Tongue (tissue), 3 donors: ENCODE measurements at places on chromosomes 5 and 9.
A peak's percentile ranks its signal among the peaks of the same experiment; 100 is the strongest.

DNA sequence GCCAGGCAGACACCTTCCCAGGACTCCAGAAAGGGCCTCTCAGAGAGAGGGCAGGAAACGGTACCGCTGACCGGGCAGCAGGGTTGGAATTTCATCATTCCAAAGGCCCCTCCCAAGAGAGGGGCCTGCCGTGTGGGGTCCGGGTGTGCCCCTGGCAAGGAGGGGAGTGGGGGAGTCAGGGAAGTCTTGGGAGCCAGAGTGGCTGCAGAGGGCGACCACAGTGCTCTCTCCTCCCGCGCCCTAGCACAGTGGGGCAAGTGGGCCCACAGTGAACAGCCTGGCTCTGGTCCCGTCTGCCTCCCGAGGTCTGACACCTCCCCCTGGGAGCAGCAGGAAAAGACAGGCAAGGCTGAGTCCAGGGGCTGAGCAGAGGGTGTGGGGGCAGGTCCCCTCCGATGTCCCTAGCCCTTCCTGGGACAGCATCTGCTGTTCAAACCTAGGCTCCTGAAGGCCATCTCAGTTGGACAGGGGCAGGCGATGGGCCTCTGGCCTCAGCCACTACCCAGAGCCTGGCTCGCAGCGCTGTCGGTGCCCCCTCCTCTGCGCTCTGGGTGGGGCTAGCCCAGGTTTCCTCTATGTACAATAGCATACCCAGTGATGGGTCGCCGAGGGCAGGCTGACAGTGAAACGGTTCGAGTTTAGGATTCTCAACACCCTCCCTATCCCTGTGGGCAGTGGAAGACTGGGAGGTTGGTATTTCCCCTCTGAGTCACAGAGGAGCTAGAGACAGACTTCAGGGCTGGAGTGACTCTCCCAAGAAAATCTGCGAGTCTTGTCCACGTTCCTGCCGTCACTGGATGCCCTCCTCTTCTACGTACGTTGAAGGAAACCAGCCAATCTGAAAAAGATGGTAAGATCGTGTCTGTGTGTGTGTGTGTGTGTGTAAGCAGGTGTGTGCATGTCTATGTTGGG is 25.4 kb upstream of the SARDH start:
- DNase-seq = no peak

DNA sequence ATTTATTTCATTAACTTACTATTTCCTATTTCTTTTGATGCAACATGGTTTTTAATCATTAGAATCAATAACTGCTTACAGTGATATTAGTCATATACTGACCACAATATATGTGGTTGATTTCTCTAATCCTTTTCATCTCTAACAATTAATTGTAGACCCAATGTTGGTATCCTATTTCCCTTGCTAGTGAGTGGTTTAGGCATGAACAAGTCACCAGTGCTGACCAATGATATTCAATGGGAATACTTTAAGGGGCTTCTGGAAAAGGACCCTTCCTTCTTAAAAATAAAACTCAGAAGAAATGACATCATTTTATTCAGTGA is 672.4 kb upstream of the GRAMD2B start:
- DNase-seq = no peak

GRCh38 chr5:1865486-1865885 is 17.2 kb downstream of the IRX4 start:
- no peak for DNase-seq

- DNase-seq = no peak
Measured at GRCh38 chr9:87381746-87382145, 115.9 kb upstream of the DAPK1 start.

DNA sequence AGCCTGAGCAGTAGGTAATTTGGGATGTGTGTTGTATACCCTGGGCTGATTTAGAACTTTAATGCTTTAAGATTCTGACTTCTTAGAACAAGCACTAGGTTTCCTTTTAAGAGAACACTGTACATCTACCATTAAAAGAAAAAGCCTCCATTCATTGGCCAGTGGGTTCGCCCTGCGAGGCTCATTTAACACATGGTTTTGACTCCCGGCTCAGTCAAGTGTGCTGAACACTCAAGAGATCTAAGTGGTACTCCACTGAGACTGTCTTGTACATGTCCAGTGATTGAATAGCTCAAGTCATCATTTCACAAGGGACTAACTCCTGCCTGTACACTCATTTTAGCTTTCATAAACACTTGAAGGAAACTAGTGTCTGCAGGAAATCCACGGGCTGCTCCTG is 3.9 kb downstream of the FUBP3 start:
- no peak for DNase-seq

DNA sequence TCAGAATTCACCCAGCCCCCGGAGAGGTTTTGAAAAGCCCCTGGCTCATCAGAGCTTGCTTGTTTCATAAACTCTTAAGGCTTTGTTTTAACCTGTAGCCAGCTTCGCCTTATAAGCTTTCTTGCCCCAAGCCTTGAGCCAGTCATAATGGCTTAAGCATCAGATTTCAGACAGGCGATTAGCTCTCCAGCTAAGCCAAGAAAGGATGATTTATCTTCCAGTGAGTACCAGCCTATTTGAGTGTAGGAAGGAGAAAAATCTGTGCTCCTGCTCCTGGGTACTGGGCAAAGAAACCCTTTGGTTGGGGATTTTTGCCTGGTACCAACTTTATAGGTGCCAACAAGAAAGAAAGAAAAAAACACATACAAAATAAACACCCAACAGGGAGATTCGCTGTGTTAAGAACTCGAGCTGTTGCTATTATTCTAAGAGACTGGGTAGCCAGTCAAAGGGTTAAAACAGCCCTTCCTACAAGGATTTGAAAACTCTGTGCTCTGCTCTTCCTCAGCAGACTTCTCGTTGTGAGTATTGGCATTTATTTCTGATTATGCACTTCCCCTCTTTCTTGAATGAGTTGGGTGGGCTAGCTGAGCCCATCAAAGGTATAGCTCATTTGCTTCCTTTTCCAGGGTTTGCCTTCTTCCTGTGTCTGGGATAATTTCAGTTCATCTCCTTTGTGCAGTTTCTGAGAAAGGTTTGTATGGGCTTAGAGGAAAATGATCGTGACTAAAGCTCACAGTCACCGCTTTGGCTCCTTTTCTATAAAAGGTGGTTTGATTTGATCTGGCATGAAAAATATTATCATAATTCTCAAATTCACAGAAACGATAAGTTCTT is 157.2 kb upstream of the DMRT1 start:
- peak; percentile 50 for DNase-seq

GRCh38 chr5:124614105-124614504 is 132.3 kb downstream of the ZNF608 start:
- DNase-seq = no peak

GRCh38 chr9:75083188-75083970 is 4.6 kb downstream of the NMRK1 start:
- DNase-seq = peak; percentile 34

DNA sequence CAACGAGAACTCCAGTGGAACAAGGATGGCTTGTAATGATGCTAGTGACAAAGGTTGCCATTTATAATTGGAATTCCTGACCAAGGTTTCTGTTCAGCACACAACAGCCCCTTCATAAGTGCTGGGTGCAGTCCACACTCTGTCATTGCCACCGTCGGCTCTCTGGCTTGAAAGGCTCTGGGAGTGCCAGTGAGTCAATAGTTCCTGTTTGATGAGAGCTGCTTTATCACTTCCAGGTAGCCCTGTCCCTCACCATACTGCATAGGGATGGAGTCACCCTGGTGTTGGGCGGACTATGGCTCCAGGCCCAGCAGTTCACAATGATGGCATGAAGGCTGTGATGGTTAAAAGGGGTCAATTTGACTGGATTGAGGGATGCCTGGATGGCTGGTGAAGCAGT is 34.6 kb upstream of the SEMA4D start:
- no peak for DNase-seq

DNA sequence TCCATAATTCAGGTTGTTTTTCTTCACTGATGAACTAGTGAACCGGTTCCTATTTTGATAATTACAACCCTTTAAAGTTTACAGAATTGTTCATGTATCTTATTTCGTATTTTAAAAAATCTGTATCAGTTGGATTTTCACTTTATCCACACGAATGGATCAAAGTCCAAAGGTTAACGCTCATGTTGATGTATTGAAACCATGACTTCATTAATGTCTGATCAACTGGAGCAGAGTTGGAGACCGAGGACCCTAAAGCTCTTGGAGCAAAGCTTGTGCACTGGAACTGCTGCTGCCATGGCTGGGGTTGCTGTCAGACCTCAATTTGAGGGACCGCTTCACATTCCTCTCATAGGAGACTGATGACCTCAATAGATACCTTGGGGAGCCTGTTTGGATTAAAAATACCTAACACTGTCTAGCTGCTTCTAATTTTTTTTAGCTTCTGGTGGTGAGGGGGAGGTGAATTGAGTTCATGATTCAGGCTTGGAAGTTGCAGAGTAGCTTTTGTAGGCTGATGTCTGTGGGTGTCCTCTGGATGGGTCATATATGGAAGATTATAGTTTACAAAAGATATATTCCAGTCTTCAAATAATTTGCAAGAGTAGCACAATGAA is 45.1 kb downstream of the KIAA1958 start:
- no peak for DNase-seq

DNA sequence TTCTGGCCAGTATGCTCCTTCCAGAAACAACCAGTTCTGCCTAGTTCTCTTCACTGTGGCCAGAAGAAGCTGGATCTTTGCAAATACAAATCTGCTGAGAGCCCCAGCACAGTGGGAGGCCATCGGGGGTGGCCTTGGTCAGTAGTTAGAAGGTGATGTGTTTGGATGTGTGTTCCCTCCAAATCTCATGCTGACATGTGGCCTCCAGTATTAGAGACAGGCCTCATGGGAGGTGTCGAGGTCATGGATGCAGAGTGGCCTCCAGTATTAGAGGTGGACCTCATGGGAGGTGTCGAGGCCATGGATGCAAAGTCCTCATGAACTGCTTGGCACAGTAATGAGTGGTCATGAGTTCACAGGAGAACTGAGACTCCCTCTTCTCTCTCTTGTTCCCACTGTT is 7.6 kb upstream of the IRX2 start:
- no peak for DNase-seq

DNA sequence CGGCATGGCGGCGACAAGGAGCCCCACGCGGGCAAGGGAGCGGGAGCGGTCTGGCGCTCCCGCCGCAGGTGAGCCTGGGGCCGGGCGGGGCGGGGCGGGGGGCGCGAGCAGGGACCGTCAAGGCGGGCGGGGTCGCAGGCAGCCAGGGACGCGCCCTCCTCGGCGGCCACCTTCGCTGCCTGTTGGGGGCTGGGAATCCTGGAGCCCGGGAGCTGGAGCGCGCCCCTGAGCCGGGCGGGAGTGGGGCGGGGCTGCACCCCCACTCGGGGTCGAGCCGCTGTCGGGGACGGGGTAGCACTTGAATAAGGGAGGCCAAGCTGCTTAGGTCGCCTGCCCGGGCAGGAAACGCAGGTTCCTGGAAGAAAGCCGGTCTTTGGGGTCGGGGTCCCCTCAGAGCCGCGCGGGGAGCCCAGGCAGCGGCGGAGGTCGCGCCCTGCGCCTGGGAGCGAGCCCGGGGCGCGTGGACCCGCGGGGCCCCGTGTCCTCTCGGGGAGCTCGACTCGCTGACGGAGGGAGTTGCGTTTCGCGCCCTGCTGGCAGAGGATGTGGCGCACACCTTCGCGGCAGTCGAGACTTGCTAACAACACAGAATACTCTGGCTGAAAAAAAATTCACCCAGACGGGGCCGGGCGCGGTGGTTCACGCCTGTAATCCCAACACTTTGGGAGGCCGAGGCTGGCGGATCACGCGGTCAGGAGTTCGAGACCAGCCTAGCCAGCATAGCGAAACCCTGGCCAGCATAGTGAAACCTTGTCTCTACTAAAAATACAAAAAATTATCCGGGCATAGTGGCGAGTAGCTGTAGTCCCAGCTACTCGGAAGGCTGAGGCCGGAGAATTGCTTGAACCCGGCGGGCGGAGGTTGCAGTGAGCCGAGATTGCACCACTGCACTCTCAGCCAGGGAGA is 552 bp downstream of the OTULINL start:
- DNase-seq = peak; percentile 49

GRCh38 chr5:77812926-77813589 is 36.9 kb upstream of the TBCA start:
- DNase-seq = no peak

DNA sequence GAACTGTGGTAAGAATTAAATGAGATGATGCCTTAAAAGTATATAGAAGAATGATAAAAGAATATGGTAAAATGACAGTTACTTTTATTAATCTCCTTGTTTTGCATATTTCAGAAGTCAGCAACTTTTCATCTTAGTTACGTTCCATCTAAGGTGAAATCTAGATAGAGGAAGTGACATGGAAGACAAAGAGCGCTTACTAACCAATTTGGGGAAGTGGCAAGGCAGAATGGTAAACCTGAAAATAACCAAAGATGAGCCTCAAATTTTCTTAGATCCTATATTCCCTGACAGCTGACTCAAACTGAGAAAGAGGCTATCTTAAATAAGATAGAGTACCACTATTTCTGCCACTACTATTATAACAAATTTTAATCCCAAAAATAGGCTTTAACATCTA is 52.5 kb downstream of the FGF10 start:
- no peak for DNase-seq

DNA sequence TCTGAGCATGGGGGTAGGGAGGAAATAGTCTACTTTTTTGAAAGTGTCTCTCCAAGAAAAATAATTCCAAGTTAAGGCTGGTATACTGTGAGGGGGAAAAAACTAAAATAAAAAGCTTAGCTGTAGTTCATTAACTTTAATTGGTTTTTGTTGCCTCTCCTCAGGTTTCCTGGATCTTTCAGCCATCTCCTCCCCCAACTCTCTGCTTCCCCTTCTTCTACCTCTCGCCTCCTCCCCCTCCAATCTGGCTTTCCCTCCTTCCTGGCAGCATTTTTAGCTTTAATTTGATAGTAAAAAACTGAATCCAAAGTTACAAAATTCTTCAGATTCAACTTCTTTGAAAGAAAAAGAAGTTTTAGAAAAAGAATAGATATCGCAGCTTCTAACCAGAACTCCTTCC is 462.6 kb downstream of the CETN3 start:
- DNase-seq = no peak

GRCh38 chr5:148427370-148428042 is 43.7 kb downstream of the FBXO38 start:
- DNase-seq = no peak

DNA sequence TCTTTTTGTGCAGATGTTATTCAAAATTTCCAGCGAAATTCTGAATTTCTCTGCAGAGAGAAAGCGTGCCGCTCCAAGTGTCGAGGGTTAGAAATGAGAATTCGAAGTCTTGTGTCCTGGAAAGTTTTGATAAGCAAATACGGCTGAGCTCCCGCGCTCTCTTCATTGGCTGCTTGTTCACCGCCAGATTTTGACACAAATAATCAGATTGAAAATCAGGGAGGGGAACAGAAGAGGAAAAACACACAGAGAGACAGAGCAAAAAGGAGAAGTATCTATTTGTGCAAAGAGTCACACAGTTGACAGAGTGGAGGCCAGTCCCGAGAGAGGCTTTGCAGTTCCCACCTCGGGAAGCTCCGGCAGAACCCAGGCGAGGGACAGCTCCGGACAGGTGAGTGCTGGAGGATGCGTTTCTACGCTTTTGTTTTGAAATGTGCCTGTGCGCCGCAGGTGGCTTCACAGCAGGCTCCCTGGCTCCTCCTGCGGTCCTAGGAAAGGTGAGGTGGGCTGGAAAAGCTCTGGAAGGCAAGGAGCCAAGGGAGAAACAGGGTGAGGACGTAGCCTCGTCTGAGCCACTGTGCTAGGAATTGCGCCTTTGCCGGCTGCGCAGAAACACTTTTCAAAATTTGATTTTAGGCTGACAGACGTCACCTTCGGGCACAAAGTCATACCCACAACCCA is at the start of gene GFI1B:
Gene GFI1B, plus strand, starts transcription at position 244 of the 681 bp plus-strand sequence. CDS start 7,985 bp downstream, outside the sequence.
- no peak for DNase-seq

- no peak for DNase-seq
Measured at GRCh38 chr5:39017504-39017903, 56.7 kb downstream of the RICTOR start.

GRCh38 chr5:61748121-61748520 is 416.1 kb downstream of the ZSWIM6 start:
- DNase-seq = no peak
